ENCODE measurements at places on chromosomes 6 and 20.
A peak's percentile ranks its signal among the peaks of the same experiment; 100 is the strongest.

- peak; percentile 91 for DNase-seq
These were observed 62.4 kb downstream of the FAM229B start for GRCh38 chr6:112149719-112150263.

GRCh38 chr6:138263963-138264362, 45.7 kb upstream of the PBOV1 start:
- DNase-seq: no peak

GRCh38 chr20:63682384-63683139, 13.9 kb upstream of the TNFRSF6B start:
- DNase-seq: peak; percentile 99

- DNase-seq: peak; percentile 78
These were observed 11.2 kb upstream of the MMP24 start for GRCh38 chr20:35215066-35215956.

DNA sequence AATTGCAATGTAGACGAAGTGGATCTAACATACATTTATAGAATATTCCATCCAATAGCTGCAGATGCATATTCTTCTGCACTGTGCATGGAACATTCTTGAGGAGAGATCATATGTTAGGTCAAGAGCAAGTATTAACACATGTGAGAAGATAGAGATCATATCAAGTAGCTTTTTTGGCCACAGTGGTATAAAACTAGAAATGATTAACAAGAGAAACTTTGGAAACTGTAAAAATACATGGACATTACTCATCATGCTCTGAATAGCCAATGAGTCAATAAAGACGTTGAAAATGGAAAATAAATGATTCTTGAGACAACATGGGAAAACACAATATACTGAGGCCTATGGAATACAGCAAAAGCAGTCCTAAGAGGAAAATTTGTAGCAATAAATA, 94.2 kb downstream of the STXBP5 start:
- DNase-seq: peak; percentile 18

DNA sequence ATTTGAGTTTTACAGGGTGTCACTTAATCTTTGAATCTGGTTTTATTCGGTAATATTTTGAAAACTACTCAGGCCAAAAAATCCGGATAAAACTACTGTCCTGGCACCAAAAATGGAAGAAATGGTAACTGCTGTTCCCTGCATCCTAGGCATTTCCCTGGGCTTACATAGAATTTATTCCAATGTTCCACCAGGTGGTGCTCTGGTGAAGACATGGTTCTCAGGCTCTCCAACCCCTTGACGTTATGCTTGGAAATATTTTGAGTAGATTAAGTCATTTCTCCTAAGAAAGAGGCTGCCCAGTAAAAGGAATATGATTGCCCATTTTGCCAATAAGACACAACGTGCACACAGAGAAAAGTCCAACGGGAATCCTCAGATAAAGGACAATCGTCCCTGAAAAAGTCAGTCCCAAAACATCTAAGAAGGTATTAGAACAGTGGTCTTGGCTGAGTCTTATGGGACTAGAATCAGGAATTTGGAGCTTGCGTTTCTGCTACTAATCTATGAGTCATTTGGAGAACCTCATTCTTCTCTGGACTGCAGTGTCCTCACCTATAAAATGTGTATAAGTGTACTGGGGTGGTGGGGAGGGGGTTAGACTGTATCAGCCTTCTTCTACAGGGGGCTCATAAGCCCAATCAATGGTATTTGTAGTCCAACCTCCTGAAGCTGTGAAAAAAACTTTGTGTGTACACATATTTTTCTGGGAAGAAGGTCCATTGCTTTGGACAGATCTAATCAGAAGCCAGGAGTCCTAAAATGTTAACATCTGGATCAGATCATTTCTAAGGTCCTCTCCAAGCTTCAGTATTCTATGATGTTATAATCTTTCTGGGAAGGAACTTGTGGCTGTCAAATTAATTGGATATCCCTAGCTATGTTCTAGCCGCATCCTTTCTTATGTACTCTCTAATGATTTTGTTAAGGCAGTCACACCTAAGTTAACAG, 131.0 kb upstream of the BMP2 start:
- peak; percentile 73 for DNase-seq

DNA sequence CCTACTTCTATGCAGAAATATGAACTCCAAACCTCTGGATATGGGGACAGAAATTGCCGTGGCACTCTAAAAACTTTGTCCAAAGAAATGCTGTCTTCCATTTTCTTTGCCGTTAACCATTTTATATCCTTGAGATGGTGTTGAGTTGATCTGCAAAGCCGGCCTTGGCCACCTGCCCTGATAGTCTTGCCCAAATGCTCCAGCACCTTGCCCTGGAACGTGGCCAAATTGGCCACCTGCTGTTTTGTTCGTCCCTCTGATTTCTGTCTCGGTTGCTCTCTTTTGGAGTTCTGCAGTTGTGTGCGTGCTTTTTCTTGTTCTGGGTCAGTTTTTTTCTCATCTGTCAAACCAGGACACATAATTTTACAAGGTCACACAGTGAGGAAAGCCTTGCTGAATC, 239.7 kb upstream of the GMDS start:
- DNase-seq: no peak

DNA sequence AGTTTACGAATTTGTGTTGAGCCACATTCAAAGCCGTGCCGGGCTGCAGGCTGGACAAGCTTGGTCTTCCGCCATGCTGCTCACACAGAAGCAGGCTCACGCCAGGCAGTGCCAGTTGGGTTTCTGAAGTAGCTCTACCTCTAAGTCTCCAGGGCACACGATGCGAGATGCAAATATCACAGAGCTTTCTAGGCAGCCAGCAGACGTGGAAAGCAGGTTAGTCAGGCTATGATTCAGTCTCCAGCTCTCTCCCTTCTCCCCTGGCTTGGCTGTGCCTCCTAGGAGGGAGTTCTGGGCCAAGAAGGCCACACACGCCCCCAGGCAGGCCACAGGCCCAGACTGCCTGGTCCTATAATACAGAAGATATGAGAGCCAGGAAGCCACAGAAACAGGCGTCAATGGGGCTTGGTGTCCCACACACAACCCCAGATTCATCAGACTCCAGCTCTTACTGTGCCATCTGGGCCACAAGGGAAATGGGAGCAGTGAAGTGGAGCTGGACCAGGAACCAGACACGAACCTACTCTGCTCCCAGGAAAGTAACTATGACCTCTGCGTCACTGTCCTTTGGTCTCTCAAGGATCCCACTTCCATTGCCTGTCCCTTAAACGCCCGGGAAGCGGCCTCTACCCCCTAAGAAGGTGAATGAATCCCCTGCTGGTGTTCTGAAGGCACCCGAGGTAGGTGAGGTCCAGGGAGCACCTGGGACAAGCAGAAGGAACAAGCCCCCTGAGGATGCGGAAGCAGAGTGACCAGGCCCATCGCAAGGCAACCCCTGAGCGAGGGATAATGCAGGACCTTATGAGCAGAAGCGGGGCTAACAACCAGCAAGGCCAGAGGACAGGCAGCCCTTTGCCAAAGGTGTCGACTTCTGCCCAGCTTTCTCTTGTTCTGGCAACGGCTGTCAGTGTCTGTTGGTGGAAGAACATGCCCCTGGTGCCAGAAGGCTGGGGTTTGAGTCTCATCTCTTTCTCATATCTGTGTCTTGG, 61.2 kb downstream of the GFOD1 start:
- peak; percentile 37 for DNase-seq

- DNase-seq: no peak
These were observed 169.6 kb downstream of the PLCB1 start for GRCh38 chr20:8301655-8302054.

DNA sequence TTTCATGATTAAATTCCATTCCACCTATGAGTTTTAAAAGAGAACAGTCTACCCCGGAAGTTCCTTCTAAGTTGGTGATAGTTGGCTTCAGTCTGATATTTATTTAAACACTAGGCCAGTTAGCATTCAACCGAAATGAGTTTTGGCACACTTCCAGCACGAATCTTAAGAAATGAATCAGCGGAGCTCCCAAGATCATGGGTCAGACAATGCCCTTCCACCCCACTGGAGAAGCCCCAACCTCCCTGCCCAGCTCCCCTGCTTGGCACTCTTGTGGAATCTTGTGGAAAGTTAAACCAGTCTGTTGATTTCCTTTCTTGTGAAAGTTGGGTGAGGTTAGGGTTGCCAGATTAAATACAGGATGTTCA, 64.3 kb downstream of the MKKS start:
- peak; percentile 27 for DNase-seq

GRCh38 chr6:25456249-25457040, 177.3 kb downstream of the CARMIL1 start:
- no peak for DNase-seq

GRCh38 chr20:33679758-33680485, 5.7 kb upstream of the NECAB3 start:
- DNase-seq: no peak

DNA sequence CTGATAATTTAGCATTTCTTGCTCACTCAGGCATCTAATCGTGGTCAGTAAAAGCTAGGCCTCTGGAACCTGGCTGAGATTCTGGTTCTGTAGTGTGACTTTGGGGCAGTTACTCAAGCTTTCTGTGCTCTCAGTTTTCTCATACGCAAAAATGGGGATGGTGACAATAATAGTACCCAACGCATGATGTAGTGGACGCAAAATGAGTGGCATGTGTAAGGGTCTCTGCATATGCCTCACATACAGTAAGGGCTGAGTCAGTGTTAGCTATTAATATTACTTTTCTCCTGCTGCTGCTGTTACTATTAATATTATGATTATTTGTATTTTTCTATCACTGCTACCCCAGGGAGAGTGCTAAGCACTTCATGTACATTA, 686 bp downstream of the GINS1 start:
- no peak for DNase-seq

DNA sequence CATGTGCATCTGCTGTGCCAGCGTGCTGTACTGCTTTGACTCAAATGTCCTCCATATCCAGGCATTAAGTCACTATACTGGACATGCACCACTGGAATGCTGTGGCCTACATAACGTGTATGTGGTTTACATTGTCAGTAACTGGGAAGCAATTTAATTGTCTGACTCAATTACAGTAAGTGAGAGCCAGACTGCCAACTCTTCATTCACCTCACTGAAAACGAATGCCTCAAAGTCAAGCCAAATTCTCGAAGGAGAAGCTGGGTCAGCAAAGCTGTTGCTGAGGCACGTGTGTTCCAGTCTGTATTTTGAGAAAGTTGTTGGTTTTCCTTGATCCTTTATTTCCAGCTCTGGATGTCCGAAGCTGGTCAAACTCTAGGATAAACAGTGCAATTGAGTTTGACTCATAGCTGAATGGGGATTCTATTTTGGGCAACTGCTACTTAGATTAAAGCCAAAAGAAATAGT, 534.3 kb downstream of the COL12A1 start:
- peak; percentile 95 for DNase-seq

- no peak for DNase-seq
These were observed 580.7 kb upstream of the GJE1 start for GRCh38 chr6:141552031-141552430.

GRCh38 chr6:33813990-33814985, 10.5 kb upstream of the MLN start:
- DNase-seq: no peak

- peak; percentile 9 for DNase-seq
These were observed 18.5 kb upstream of the FAM184A start for GRCh38 chr6:119096721-119097565.

- no peak for DNase-seq
These were observed 106.7 kb upstream of the FLRT3 start for GRCh38 chr20:14444106-14444505.

- DNase-seq: no peak
These were observed 154.0 kb upstream of the MANEA start for GRCh38 chr6:95423331-95423730.

- DNase-seq: no peak
These were observed 729.8 kb downstream of the TBC1D32 start for GRCh38 chr6:120604510-120604909.

DNA sequence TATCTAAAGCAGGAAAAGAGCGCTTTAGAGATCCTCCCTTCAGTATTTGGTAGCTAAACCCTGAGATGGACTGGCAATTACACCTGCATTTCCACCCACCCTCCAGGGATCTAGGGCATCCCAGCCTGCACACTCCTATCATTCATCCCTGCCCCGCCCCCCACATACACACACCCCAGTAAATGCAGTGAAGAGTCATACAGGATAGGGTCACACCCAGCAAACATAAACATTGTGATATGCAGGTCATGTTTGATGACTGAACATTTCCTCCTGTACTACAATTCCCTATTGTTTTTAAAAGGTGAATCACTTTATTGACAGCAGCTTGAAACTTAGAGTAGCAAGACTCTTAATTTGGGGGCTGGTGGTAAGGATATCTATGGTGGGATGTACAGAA, 112.9 kb downstream of the FOXO3 start:
- DNase-seq: no peak

GRCh38 chr6:132017942-132018341, 66.8 kb upstream of the CCN2 start:
- DNase-seq: no peak

- peak; percentile 58 for DNase-seq
These were observed 490.4 kb downstream of the FRK start for GRCh38 chr6:115570331-115570730.

DNA sequence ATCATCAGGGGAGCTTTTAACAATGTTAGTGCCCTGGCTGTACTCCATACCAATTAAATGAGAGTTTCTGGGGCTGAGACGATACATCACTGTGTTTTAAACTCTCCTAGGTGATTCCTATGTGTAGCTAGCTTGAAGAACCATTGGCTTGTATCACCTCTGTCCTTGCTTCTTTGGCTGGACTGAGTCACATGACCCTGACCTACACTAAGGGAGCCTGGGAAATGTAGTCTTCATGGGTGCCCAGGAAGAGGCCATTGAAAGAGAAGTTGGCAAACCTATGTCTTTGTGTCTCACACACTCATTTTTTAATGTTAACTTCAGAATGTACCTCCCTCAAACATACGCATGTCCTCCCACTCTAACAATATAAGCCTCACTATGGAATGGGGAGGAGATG, 506.6 kb downstream of the DHX35 start:
- DNase-seq: no peak

DNA sequence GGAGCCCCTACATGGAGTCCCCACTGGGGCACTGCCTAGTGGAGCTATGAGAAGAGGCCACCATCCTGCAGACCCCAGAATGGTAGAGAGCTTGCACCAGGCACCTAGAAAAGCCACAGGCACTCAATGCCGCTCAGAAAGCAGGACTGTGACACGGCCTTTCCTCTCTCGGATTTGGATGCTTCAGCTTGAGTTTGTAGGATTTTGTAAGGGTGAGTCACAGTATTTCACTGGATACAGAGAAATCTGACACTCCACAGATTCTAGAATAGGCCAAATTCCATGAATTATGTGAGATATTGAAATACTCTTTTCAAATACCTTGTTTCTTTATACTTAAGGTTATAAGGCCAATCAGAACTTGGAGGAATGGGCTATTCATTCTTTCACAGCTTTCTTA, 424.5 kb downstream of the HTR1B start:
- DNase-seq: peak; percentile 70
